Left lung (tissue), 14 donors: ENCODE measurements at places on chromosomes 7 and 10. TPM values are rescaled to one million over a fixed set of nuclear protein-coding genes. Genes with fewer than 3 reads are reported as not detected.

DNA sequence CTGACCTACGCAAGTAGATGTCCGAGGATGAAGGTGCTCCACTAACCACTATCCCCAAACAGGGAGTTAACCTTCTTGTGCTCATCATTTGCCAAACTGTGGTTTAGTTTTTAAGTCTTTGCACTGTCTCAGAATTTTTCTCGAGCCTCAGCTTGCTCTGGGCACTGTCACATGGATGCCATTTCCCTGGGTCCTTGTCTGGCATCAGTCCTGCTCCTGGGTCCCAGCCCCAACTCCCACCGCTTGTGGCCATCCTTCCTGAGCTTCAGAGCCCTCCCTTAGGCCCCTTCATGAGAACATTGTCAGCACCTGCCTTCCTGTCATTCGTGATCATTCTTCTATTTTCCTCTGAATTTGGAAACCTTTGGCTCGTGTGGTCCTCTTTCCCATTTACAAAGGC, 33.8 kb downstream of the C10orf71 start:
- H3K27ac ChIP-seq: no peak overlapping the region
- no peaks in the 10 kb centered on the region for H3K27me3 ChIP-seq
- no peak for DNase-seq
- H3K4me3 ChIP-seq: no peak overlapping the region
- no peaks in the 10 kb centered on the region for H3K36me3 ChIP-seq
- H3K4me1 ChIP-seq: no peaks in the 10 kb centered on the region

GRCh38 chr7:30778255-30779025, 7.2 kb downstream of the MINDY4 start:
- no peaks in the 10 kb centered on the region for H3K4me1 ChIP-seq
- peaks cover 6% of the 10 kb centered on the region for H3K36me3 ChIP-seq
- H3K4me3 ChIP-seq: no peak overlapping the region
- no peak for DNase-seq
- H3K27ac ChIP-seq: no peak overlapping the region

KIN gene
- 9.3 TPM for total RNA-seq

GRCh38 chr7:157819455-157819807, 482.6 kb downstream of the DNAJB6 start:
- H3K4me3 ChIP-seq: no peak overlapping the region
- H3K36me3 ChIP-seq: no peaks in the 10 kb centered on the region
- H3K27me3 ChIP-seq: peaks cover 5% of the 10 kb centered on the region
- no peaks in the 10 kb centered on the region for H3K4me1 ChIP-seq
- DNase-seq: no peak

DNA sequence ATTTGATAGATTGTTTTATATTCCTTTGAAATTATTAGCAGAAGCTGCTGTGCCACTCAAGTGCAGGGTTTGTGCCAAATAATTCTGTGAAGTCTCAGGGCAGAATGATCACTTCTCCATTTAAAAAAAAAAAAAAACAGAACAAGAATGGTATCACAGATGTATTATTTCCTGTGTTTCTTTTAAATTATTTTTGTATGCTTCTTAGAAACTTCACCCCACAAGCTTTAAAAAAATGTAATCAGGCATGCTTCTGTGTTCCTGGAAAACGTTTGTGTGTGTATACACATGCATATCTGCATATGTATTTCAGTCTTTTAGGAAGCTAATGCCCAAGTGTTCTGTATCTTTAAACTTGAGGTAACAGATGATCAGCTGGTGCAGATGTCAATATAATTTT, 6.3 kb upstream of the CD36 start:
- peak overlapping the region; percentile 58 for H3K27ac ChIP-seq
- no peaks in the 10 kb centered on the region for H3K36me3 ChIP-seq
- no peak overlapping the region for H3K4me3 ChIP-seq
- no peak for DNase-seq
- peaks cover 64% of the 10 kb centered on the region for H3K4me1 ChIP-seq

GRCh38 chr7:3767917-3768777, 467.1 kb downstream of the SDK1 start:
- no peak overlapping the region for H3K4me3 ChIP-seq
- H3K36me3 ChIP-seq: no peaks in the 10 kb centered on the region
- H3K27me3 ChIP-seq: no peaks in the 10 kb centered on the region
- H3K4me1 ChIP-seq: no peaks in the 10 kb centered on the region
- DNase-seq: no peak
- no peak overlapping the region for H3K27ac ChIP-seq

DNA sequence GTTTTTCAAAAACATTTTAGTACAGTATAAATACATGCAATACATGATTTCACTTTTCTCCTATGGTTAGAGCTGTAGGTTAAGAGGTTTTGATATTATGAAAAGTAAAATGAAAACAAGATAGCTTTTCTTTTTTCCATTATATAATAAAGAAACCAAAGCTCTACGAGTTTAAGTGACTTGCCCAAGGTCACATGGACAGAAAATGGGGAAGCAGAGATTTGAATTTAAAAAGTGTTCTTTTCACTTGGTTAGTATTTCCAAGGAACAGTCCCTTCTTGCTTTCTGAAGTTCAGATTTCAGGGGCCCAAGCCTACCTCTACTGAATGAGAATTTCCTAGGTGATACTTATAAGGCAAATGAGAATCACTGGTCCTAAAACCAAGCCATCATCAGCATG, 13.2 kb upstream of the MAP3K8 start:
- no peaks in the 10 kb centered on the region for H3K36me3 ChIP-seq
- DNase-seq: no peak
- peaks cover 18% of the 10 kb centered on the region for H3K4me1 ChIP-seq

TSPAN33 gene
- 4.5 TPM for total RNA-seq

TACR2 gene
- 0.31 TPM for total RNA-seq

MSMB gene
- total RNA-seq: not detected

- no peak for DNase-seq
- no peaks in the 10 kb centered on the region for H3K27me3 ChIP-seq
Measured at GRCh38 chr10:70851597-70852475, 36.1 kb downstream of the SGPL1 start.

- H3K4me1 ChIP-seq: no peaks in the 10 kb centered on the region
- H3K27me3 ChIP-seq: no peaks in the 10 kb centered on the region
- no peak for DNase-seq
Measured at GRCh38 chr7:73395538-73396503, 37.8 kb upstream of the FZD9 start.

COL17A1 gene
- total RNA-seq: 2.1 TPM

UCMA gene
- total RNA-seq: not detected

DNA sequence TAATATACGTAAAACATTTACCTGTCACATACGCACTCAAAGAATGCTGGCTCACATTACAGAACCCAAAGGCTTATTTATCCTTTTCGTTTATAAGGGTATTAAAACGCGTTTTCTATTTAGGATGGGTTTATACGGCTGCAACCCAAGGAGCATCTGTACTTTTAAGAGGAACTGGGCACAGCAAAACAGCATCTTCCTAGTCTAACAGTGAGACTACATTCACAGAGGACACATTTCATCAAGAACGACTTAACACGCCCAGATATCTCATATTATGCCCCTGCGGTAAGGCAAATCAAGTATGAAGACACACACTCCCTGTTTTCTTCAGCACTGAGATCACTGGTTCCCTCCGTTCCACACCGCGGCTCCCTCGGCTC, 533 bp upstream of the DMTF1 start:
- peak overlapping the region; percentile 57 for H3K4me3 ChIP-seq
- no peaks in the 10 kb centered on the region for H3K27me3 ChIP-seq
- H3K27ac ChIP-seq: peak overlapping the region; percentile 98
- H3K36me3 ChIP-seq: no peaks in the 10 kb centered on the region
- DNase-seq: no peak

CUL2 gene
- total RNA-seq: 28.7 TPM

DNA sequence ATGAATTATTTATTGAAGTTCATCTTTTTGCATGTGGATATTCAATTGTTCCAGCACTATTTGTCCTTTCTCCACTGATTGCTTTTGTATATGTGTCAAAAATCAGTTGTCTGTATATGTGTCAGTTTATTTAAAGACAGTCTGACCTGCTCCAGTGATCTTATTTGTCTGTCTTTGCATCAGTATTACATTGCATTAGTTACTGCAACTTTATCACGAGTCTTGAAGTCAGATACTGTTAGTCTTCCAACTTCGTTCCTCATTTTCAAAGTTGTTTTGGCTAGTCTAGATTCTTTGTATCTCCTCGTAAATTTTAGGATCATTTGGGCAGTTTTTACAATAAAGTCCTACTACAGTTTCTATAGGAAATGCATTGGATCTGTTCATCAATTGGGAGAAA, 166.4 kb downstream of the CELF2 start:
- no peak overlapping the region for H3K27ac ChIP-seq
- no peaks in the 10 kb centered on the region for H3K36me3 ChIP-seq
- no peak overlapping the region for H3K4me3 ChIP-seq
- no peaks in the 10 kb centered on the region for H3K27me3 ChIP-seq
- H3K4me1 ChIP-seq: peaks cover 81% of the 10 kb centered on the region
- DNase-seq: no peak

DNA sequence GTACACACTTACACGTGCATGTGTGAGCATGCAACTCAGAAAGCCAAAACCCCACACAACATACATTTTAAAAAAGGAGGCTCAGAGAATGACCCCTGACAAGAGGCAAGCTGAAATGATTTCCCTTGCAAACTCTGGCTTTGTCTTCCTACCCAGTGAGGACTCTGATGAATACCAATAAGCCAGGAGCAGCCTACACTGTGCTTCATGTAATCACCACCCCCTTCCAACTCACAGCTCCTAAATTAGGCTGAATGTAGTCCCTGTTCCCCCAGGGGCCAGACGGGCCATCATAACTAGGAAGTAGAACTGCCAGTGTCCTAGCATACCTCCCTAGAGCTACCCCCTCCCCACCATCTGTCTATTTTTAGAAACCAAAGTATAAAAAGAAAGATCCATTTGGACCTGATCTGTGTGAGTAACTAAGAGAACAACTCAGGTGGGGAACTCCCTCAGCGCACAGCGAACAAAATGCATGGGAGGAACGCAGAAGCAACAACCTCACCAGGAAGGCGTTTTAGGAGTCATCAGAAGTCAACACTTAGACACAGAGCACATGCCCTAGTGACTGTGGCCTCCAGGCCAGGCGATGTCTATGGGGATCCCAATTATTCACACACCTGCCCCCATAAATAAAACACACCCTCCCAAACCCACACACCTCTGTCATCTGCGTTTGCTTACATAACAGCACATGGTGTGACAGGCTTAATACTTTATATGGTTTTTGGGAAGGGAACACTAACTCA, 1.9 kb downstream of the DGKI start:
- H3K27me3 ChIP-seq: peaks cover 64% of the 10 kb centered on the region
- H3K36me3 ChIP-seq: no peaks in the 10 kb centered on the region
- no peaks in the 10 kb centered on the region for H3K4me1 ChIP-seq
- no peak overlapping the region for H3K4me3 ChIP-seq
- DNase-seq: no peak

GRCh38 chr10:22851865-22852239, 76.0 kb upstream of the ARMC3 start:
- H3K27ac ChIP-seq: no peak overlapping the region
- H3K4me1 ChIP-seq: no peaks in the 10 kb centered on the region
- H3K27me3 ChIP-seq: no peaks in the 10 kb centered on the region
- no peaks in the 10 kb centered on the region for H3K36me3 ChIP-seq
- H3K4me3 ChIP-seq: no peak overlapping the region

DNA sequence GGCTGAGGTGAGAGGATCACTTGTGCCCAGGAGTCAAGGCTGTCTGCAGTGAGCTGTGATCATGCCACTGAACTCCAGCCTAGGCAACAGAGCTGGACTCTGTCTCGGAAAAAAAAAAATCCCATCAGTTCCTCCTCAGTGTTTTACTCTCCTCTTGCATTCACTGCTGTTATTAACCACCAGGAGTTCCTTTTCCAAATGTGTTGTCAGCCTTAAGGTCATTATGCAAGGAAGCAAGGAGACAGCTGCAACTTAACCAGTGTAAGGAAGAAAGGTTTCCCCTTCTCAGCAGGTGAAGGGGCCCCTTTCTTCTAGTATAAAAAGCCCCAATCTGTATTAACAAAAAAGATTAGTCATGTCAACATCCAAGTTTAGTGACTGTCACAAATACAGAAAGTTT, 86.6 kb upstream of the LEP start:
- no peak overlapping the region for H3K27ac ChIP-seq
- no peaks in the 10 kb centered on the region for H3K36me3 ChIP-seq
- no peak overlapping the region for H3K4me3 ChIP-seq
- no peaks in the 10 kb centered on the region for H3K4me1 ChIP-seq
- H3K27me3 ChIP-seq: peaks cover 16% of the 10 kb centered on the region
- no peak for DNase-seq

GRCh38 chr7:139683137-139683921, 94.5 kb downstream of the HIPK2 start:
- H3K36me3 ChIP-seq: peaks cover 5% of the 10 kb centered on the region
- no peak overlapping the region for H3K4me3 ChIP-seq
- DNase-seq: no peak
- peak overlapping the region; percentile 1 for H3K27ac ChIP-seq
- H3K4me1 ChIP-seq: peaks cover 29% of the 10 kb centered on the region

- no peaks in the 10 kb centered on the region for H3K27me3 ChIP-seq
- H3K27ac ChIP-seq: no peak overlapping the region
- H3K36me3 ChIP-seq: no peaks in the 10 kb centered on the region
- H3K4me1 ChIP-seq: no peaks in the 10 kb centered on the region
Measured at GRCh38 chr7:84697506-84697905, 489.4 kb downstream of the SEMA3D start.

GRCh38 chr7:102874166-102874829, 38.5 kb upstream of the LRRC17 start:
- no peaks in the 10 kb centered on the region for H3K27me3 ChIP-seq
- H3K4me3 ChIP-seq: no peak overlapping the region
- no peaks in the 10 kb centered on the region for H3K4me1 ChIP-seq
- no peak for DNase-seq
- no peaks in the 10 kb centered on the region for H3K36me3 ChIP-seq
- H3K27ac ChIP-seq: no peak overlapping the region

GRCh38 chr7:139332697-139333359, 8.3 kb upstream of the FMC1 start:
- no peaks in the 10 kb centered on the region for H3K4me1 ChIP-seq
- no peaks in the 10 kb centered on the region for H3K36me3 ChIP-seq
- H3K4me3 ChIP-seq: no peak overlapping the region
- no peak for DNase-seq
- no peak overlapping the region for H3K27ac ChIP-seq

GRCh38 chr7:157998884-157999552, 588.6 kb downstream of the PTPRN2 start:
- H3K27me3 ChIP-seq: no peaks in the 10 kb centered on the region
- no peaks in the 10 kb centered on the region for H3K4me1 ChIP-seq
- H3K4me3 ChIP-seq: no peak overlapping the region

- H3K4me1 ChIP-seq: no peaks in the 10 kb centered on the region
- no peak overlapping the region for H3K4me3 ChIP-seq
- H3K27ac ChIP-seq: no peak overlapping the region
- no peak for DNase-seq
Measured at GRCh38 chr7:144256112-144256511, 8.5 kb downstream of the OR2A7 start.

CLCN1 gene
- 0.09 TPM for total RNA-seq
